ENCODE measurements at places on chromosomes 7 and 10.

DNA sequence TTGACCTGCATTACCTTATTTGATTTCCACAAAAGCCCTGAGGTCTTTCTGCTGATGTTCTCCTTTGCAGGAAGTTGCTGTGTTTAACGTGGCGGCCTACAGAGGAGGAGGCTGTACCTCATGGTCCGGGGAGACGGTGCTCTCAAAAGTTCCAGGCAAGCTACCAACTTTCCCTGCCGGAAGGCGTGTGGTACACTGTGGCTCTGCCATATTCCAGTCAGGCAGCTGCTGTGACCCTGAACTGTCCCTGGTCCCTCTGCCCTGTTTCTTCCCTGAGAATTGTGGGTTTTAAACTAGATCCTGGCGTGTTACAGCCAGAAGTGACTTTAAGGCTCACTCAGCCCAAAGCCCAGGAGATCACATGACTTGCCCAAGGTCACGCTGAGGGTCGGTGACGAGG lies 139.2 kb downstream of the TEX36 start:
- no peak for DNase-seq

- no peak for DNase-seq
Observed at GRCh38 chr7:131497454-131497853, 59.0 kb downstream of the PODXL start.

GRCh38 chr7:76267107-76267893 lies 35.2 kb upstream of the HSPB1 start:
- DNase-seq, result no peak

DNA sequence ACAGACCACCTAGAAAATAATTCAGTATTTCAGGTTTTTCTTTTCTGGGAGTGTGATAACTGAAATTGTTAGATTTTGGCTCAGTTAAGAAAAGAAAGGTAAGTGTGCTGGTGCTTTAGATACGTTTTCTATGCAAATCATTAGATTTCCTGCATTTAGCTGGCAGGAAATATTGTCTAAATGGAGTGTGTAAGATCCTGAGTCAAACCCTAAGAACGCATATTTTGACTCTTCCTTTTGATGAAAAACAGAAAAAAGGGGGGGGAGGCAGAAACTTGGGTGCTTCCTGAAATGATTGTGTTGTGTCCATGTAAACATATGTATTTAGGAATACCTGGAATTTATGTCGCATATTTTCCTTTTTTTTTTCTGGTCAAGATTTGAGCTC lies 1.2 kb downstream of the GRK5 start:
- DNase-seq, result no peak

DNA sequence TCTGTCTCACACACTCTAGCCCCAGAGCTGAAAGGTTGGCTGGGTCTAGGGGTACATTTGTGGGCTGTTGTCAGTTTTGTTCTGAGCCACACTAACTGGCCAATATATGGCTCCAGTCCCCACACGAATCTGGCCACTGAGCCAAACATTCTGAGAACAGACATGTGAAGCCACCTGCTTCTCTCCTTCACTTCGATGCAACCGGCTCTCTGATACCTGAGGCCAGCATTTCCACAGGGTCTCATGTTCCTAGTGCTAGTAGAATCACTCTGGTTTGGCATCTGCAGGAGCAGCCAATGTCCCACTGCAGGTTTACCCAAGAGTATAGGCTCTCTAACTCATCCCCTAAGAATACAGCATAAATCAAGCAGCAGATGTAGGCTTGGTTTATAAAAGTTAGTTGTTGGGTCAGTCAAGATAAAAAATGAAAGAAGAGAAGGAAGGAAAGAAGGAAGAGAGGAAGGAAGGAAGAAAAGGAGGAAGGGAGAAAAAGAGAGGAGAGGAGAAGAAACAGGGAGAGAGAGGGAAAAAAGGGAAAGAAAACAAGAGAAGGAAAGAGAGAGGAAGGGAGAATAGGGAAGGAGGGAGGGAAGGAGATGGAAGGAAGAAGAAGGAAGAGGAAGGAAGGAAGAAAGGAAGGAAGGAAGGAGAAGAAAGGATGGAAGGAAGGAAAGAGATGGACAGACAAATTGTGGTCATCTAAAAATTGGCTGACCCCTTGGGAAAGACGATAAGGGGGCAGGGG lies 75.1 kb downstream of the STRA8 start:
- DNase-seq, result no peak

- DNase-seq, result no peak
Observed at GRCh38 chr7:141729020-141729419, 9.1 kb upstream of the SSBP1 start.

- DNase-seq, result no peak
Observed at GRCh38 chr10:50909334-50910014, 24.0 kb upstream of the A1CF start.
